ENCODE measurements at places on chromosomes 3 and 15. TPM values are rescaled to one million over a fixed set of nuclear protein-coding genes. Genes with fewer than 3 reads are reported as not detected.

The ESYT3 gene
- 0.17 TPM for total RNA-seq

The CEP97 gene
- 22.8 TPM for total RNA-seq

The CIB2 gene
- 1.5 TPM for total RNA-seq

The GREM1 gene
- not detected for total RNA-seq

Data from activated CD4-positive, alpha-beta T cell treated with anti-CD3 and anti-CD28 coated beads, Interleukin-2, amount 10 ng/mL, durations not matched to agents 24 days and 14 days (primary cell).